ENCODE measurements at places on chromosomes 5 and 9.

- no peak for DNase-seq
Measured at GRCh38 chr9:33192493-33193255, 25.5 kb upstream of the B4GALT1 start.

GRCh38 chr9:93984860-93985259, 29.7 kb upstream of the BARX1 start:
- DNase-seq: no peak

DNA sequence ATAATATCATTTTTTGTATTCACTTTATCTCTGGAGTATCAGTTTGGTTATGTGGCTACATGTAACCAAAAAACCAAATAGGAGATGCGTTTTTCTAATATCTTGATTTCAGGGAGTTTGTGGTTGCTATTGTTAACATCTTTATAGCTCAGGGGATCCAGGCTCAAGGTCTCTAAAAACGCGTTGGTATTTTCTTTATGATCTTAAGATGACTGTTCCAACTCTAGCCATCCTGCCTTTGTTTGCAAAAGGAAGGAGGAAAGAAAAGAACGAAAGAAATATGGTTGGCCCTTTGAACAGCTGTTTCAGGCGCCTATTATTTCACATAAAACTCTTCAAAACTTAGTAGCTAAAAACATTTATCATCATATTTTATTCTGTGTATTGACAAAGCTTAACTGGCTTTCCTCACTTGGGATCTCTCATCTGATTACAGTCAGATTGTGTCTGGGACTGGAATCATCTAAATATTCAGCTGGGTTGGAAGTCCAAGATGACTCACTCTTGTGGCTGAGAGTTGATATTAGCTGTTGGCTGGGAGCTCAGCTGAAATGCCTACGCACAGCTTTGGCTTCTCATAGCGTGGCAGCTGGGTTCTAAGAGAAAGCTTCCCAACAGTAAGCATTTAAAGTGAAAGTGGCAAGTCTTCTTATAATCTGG, 60.1 kb downstream of the FAM174A start:
- DNase-seq: peak; percentile 49

- no peak for DNase-seq
Measured at GRCh38 chr5:168295574-168296201, 4.2 kb downstream of the WWC1 start.

DNA sequence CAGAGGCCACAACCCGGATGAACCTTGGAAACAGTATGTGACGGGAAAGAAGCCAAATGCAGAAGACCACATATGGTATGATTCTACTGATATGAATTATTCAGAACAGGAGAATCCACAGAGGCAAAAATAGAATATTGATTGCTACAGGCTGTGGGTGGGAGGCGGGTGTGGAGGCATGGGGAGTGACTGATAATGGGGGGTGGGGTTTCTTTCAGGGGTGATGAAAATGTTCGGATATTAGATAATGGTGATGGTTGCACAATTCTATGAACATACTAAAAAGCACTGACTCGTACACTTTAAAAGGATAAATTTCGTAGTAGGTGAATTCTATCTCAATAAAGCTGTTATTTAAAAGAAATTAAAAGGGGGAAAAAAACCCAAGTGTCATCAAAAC, 10.7 kb downstream of the IL4 start:
- no peak for DNase-seq

DNA sequence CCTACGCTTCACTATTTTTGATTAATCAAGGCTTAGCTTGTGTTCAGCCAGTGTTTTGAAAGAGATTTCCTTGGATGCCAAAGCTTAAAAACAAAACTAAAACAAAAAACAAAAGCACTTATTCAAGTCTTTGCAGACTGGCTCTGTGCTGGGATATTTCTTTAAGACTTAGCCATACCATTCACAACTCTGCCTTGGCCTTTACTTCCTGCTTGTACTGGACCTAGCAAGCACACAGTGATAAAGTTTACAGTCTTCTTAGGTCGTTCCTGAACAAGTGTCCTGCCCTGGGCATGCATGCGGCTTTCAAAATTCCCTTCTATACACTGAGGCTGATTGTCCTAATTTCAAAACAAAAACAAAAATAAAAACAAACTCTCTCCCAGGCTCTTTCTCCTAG, 20.7 kb downstream of the FBXL17 start:
- no peak for DNase-seq

- DNase-seq: no peak
Measured at GRCh38 chr9:88533951-88534455, 975 bp upstream of the NXNL2 start.

DNA sequence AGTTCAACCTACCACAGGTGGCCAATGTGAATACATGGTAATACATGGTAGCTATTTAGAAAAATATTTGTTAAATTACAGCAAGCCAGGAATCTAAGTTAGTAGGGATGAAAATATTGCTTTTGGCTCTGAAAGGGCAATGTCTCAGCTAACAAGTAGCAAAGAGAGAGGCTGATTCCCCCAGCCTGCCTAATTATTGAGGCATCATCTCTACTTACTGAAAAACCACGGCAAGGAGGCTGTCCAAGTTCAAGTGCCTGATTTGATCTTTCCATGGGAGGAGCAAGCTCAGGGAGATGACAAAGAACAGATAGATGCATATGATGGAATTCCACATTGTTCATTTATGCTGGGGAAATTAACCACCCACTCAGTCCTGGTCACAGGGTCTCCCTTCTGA, 28.7 kb upstream of the UBTD2 start:
- DNase-seq: no peak
